ENCODE measurements at places on chromosomes 12 and 14.
A peak's percentile ranks its signal among the peaks of the same experiment; 100 is the strongest.

DNA sequence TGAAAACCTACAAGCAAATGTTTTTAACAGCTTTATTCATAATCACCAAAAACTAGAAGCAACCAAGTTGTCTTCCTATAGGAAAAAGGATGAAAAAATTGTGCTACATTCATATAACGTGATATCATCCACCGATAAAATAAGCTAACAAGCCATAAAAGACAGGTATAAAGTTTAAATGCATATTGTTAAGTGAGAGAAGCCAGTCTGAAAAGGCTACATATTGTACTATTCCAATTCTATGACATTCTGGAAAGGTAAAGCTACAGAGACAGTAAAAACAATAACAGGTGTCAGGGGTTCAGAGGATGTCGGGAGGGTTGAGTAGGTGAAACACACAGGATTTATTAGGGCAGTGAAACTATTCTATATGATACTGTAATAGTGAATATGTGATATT is 22.7 kb downstream of the CDKL1 start:
- DNase-seq, result no peak

GRCh38 chr12:58104351-58104755 is 163.0 kb downstream of the ATP23 start:
- no peak for DNase-seq

DNA sequence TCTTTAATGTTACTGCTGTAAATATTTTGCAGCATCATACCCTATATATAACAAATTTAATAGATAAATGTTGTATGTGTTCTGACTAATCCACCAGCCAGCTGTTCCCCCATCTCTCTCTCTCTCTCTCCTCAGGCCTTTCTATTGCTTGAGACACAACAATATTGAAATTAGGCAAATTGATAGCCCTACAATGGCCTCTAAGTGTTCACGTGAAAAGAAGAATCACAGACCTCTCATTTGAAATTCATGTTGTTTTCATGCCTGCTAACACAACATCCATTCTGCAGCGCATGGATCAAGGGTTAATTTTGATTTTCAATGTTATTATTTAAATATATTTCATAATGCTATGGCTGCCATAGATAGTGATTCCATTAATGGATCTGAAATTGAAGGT is 1.8 kb upstream of the FSCB start:
- no peak for DNase-seq

DNA sequence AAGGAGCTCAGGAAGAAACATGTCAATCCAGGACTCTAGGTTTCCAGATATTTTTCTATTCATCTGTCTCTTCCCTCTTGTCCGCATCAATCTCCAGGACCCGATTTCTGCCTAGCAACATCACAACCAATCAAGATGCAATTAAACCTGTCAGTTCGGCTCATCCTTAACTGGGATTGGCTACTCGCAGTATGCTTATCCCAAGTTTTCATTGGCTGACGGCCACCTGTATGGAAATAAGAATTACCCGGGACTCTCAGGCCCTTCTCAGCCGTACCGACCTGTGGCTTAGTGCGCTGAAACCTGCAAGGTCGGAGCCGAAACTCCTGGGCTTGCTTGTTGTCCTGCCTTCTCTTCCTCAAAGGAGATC is 20.4 kb upstream of the ATP5MC2 start:
- no peak for DNase-seq

- no peak for DNase-seq
These were observed 1822.4 kb upstream of the SEL1L start for GRCh38 chr14:83356080-83356479.

- DNase-seq, result no peak
These were observed 97.8 kb downstream of the SPTSSA start for GRCh38 chr14:34364201-34364600.

DNA sequence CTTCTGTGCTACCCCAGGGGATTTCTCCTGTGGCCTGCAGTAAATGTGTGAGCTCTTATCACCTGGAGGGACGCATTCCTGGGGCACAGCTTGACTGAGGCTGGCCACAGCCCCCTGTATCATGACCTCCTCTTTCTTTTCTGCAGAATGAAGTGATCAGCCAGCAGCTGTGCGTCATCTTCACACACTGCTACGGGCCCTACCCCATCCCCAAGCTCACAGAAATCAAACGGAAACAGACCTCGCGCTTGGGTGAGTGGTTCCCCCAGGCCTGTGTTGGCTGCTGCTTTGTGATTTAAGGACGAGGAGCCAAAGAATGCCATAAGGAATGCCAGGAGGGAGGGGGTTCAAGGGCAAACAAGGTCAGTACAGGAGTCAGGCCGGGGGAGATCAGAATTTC is 50.5 kb upstream of the PWP1 start:
- no peak for DNase-seq

- DNase-seq, result no peak
These were observed 378.0 kb downstream of the FOXG1 start for GRCh38 chr14:29144621-29145020.

DNA sequence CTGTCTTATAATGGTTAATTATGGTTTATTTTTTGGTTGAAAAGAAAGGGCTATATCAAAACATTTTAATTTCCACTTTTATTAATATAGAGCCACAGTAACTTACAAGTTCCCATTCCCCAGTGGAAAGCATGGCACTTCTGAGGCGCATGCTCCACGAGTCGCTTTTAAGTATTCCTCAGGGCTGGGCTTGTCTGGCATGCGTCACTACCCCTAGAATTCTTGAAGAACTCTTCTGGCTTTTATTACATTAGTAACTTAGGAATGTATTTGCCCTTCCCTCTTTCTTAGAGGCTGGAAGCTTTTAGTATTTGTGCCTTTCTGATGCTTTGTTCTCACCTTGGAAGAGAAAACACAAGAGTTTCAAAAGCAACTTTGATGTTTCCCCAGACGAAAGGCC is 81.1 kb downstream of the ESR2 start:
- DNase-seq, result no peak

- no peak for DNase-seq
These were observed 256.3 kb upstream of the RGS6 start for GRCh38 chr14:71675900-71676287.

- DNase-seq, result no peak
These were observed 311.8 kb upstream of the TMTC1 start for GRCh38 chr12:30095511-30095910.

- DNase-seq, result no peak
These were observed 67.0 kb downstream of the C2CD5 start for GRCh38 chr12:22477166-22477893.

DNA sequence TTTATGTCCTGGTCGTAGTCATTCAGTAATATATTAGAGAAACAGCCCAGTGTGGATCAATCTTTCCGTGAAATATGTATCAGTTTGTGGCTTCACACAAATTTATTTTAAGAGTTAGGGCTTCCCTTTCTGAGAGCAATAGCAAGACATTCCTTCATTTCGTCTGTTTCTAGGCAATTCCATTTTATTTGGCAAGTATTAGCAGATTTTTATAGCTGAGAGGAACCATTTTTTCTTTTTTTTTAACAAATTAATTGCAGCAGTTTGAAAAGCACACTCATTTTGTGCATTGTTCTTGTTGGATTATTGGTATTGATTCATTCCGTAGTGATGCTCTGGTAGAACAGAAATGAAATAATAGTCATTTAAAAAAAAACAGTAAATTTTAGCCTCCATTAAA is 132.9 kb downstream of the SRGAP1 start:
- no peak for DNase-seq

GRCh38 chr14:21203470-21204166 is 47.8 kb upstream of the OR5AU1 start:
- DNase-seq, result no peak

DNA sequence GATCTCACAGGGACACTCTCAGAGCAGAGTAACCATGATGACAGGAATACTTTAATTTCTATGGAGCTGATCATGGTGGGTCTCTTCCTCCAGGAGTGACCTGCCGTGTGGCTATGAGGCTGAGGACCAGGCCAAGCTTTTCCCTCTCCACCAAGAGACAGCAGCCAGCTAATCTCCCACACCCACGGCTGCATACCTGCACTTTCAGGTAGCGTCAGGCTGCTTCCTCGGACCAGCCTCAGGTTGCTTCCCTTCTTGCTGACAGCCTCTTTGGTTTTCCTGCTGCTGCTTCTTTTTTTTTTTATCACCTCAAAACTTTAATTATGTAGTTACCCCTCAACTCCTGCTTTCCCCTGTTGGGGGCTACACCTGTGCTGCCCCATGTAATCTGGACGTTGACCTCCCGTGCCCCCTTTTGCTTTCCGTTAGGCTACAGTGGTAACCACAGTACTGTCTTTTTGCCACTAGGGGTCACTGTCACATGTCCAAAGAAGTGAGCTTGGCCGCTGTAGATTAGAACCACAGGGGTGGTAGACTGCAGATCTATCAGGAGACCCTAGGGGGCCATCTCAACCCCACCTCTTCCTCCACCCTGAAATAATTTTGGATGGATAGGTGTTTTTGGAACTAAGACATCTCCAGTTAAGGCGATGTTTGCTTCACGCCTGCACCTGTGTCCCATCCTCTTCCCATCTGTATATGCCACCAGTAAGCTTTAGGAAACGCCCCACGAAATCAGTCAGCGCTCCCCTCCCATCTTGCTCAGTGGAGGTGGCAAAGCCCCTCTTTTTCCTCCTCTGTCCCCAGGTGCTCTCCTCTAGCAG is 7.8 kb upstream of the PIP4K2C start:
- peak; percentile 78 for DNase-seq

- DNase-seq, result peak; percentile 87
These were observed 11.4 kb downstream of the AGAP2 start for GRCh38 chr12:57726884-57727757.

DNA sequence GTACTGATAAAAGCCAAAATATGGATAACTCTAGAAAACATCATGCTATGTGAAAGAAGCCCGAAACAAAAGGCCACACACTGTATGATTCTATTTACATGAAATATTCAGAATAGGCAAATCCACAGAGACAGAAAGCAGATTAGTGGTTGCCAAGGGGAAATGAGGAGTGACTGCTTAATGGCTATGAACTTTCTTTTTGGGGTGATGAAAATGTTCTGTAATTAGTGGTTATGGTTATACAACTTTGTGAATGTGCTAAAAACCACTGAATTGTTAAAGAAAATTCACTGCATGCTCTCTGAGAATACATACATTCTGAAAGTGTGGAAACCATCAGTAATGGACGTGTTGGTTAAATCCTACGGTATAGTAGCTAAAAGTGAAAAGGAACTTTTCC is 39.9 kb upstream of the STON2 start:
- DNase-seq, result no peak

DNA sequence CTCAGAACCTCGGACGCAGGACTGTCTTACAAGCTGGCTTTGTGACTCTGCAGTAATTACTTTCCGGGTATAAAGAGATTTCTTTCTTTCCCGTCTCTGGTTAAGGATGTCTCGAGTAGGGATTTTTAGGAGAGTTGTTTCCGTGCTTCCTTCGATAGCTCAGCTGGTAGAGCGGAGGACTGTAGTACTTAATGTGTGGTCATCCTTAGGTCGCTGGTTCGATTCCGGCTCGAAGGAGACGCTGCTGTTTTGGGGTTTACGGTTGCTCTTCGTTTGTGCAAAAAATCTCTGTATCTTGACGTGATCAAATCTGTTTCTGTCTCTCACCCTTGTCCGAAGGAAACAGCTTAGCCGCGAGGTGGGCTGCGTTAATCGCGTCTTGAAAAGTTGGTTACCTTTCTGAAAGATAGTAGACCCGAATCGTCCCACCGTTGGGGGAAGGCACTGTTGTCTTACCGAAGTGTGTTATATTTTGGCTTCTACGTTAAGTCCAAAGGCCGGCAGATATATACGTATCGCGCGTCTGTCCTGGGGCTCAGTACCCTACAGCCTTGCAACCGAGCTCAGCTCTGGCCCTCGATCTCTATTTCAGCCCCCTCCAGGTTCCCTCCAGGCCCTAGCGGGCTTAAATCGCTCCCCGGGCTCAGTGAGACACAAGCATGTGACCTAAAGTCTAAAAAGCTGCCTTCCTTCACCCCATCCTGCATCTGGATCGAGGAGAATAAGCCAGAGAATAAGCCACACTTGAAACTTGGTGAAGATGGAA is 1.1 kb upstream of the RNASE4 start:
- DNase-seq, result no peak

- DNase-seq, result no peak
These were observed 478.9 kb upstream of the LMO3 start for GRCh38 chr12:17084831-17085230.

GRCh38 chr14:46464341-46464740 is 187.2 kb downstream of the RPL10L start:
- DNase-seq, result no peak

DNA sequence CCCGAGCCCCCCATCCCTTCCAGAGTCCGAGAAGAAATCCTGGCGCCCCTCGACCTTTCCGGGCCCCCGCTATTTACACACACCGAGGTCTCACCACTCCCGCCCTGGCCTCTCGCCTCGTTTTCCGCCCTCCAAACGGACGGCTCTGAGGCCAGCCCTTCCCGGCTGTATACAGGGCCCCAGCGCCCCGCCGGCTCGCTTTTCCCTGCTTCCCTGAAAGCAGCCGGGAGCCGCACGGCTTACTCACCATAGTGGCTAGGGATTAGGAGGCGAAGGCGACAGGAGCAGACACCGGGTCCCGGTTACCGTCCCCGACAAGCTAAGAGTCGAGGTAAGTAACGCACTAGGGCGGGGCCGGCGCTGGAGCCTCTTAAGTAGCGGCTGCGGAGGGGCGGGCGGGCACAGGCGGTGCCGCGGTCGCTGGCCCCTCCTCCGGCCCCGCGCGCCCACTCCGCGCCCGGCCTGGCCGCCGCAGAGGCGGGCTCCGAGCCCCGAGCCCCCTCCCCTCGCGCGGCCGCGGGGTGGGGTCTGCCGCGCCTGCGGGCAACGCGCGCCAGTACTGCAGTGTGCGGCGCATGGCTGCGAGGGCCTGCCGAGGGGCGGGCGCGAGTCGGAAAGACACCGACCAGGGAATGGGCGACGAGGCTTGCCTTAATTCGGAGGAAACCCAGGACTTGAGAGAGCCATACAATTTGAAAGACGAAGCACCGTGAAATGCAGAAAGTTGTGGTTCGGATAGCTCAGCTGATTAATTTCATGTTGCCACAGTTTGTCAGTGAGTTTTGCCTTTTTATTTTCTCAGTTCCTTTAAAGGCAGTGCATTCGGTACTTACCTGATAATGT is at the start of gene TUBA1B:
Gene TUBA1B (minus strand): TSS at position 345 of the 843 bp plus-strand sequence. CDS start 95 bp downstream, at position 250.
- peak; percentile 97 for DNase-seq

DNA sequence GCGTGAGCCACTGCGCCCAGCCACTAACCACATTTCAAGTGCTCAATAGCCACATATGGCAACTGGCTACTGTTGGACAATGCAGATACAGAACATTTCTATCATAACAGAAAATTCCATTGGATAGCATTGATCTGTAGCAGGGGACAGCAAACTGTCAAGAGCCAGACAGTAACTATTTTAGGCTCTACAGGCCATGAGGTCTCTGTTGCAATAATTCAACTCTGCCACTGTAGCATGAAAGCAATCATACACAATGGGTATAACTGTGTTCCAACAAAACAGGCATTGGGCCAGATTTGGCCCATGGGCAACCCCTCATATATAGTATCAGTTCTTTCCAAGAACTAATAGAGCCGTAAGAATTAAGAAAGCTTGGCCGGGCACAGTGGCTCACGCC is 8.0 kb downstream of the CSRNP2 start:
- no peak for DNase-seq

- DNase-seq, result no peak
These were observed 1.7 kb downstream of the PDE3A start for GRCh38 chr12:20370014-20370386.

- DNase-seq, result no peak
These were observed 143.2 kb upstream of the RGS6 start for GRCh38 chr14:71789005-71789404.
